ENCODE measurements at places on chromosomes 5 and 9. TPM values are rescaled to one million over a fixed set of nuclear protein-coding genes. Genes with fewer than 3 reads are reported as not detected.

SMIM32 gene
- total RNA-seq: not detected

DNA sequence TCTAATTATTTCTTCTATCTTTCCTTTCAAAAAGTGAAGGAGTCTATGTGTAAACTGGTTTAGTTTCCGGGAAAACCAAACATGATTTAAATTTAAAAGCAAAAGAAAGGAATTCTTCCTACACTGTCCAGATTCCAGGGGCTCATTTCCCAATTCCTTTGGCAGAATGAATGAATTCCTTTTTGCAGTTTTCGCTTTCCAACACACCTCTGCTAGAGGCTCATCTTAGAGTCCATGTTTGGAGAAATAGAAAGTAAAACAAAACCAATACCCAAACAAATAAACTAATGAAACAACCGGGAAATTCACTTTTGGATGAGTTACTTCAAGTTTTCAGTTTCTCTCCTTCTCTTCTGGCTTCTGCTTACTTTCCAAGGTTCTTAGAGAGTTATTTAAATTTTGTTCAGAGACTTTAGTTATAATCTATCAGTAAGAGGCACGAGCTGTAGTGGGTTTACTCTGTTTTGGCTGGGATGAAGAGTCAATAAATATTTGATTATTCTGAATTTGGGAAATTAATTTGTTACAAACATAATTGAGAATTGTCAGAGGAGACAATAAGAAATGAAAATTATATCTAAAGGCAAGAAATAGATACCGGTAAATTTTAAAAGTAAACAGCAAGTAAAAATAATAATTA, 365.0 kb upstream of the CDH9 start:
- no peak for DNase-seq

GRCh38 chr5:132692632-132692967, 18.8 kb downstream of the IL4 start:
- no peak for DNase-seq

DNA sequence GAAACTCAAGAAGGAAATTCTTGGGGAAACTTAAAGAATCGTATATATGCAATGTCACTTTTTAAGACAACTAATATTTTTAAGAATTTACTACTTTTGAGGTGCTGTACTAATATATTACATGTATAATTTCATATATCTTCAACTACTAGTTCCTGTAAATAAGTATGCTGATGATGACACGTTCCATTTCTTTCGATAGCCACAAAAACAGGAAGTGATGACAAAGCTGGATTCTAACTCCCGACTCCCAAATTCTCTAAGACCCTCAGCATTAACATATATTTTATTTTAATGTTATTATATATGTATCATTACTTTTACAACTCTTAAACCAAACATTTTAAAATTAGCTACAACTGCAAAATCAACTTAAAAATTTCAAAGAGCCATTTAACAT, 74.8 kb downstream of the STK32A start:
- DNase-seq: no peak

DNA sequence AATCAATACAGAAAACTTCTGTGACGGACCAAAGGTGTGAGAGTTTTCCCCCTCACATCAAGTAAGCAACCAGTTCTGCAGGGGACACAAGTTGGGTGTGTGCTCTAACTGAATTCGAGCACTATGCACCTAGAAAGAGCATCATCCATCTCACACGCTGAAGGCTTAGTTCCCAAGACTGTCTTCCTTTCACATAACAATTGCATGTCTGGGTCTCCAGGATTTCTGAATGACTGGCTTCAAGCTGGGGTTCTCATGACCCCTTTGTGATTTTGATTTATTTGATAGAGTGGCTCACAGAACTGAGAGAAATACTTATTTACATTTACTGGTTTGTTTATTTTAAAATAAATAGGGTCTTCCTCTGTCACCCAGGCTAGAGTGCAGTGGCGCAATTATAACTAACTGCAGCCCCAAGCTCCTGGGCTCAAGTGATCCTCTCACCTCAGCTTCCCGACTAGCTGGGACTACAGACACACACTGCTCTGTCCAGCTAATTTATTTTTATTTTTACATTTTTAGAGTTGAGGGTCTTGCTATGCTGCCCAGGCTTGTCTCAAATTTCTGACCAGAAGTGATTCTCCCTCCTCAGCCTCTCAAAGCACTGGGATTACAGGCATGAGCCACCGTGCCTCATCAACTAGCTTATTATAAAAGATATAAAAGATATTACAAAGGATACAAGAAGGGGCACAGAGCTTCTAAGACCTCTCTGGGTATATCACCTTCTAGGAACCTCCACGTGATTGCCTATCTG, 316.7 kb upstream of the CDH12 start:
- no peak for DNase-seq

GRCh38 chr5:62795926-62796325, 217.3 kb downstream of the LRRC70 start:
- DNase-seq: no peak

GRCh38 chr9:116654059-116654355, 33.1 kb upstream of the TRIM32 start:
- DNase-seq: no peak

DNA sequence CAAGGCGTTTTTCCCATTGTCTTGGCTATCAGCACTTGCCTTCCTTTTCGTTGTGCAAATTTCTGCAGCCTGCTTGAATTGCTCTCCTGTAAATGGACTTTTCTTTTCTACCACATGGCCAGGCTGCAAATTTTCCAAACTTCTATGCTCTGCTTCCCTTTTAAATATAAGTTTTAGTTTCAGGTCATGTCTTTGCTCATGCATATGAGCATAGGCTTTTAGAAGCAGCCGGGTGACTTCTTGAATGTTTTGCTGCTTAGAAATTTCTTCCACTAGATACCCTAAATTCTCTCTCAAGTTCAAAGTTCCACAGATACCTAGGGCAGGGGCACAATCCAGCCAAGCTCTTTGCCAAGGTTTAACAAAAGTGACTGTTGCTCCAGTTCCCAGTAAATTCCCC, 22.4 kb upstream of the PTPDC1 start:
- no peak for DNase-seq

DNA sequence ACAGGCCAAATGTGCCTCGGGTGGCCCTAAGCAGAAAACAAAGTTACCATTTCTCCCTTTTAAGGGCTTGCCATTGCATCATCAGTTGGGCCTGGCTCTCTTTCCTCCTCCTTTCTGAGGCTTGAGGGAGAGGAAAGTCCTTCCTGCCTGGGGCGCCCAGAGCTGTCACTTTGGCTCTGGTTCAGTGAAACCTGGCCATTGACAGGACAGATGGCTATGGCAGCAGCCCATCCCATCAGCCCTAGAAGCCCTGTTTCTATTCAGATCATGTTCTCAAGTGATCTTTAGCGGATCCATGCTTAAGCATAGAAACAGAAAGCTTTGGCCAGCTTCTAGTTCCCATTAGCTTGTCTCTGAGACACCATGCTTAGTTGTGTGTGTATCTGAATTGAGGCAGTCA, 293.4 kb downstream of the YTHDC2 start:
- peak; percentile 37 for DNase-seq

GRCh38 chr5:172769342-172769615, 1.7 kb downstream of the DUSP1 start:
- no peak for DNase-seq

KIF4B gene
- not detected for total RNA-seq

SHC3 gene
- total RNA-seq: 0.35 TPM

- DNase-seq: no peak
Measured at GRCh38 chr5:156043351-156043750, 283.6 kb upstream of the SGCD start.

GRCh38 chr9:98445576-98445975, 190.1 kb upstream of the TBC1D2 start:
- DNase-seq: no peak

- DNase-seq: no peak
Measured at GRCh38 chr5:79983618-79984017, 7.4 kb downstream of the MTX3 start.

SETD9 gene
- total RNA-seq: 17.4 TPM

DNA sequence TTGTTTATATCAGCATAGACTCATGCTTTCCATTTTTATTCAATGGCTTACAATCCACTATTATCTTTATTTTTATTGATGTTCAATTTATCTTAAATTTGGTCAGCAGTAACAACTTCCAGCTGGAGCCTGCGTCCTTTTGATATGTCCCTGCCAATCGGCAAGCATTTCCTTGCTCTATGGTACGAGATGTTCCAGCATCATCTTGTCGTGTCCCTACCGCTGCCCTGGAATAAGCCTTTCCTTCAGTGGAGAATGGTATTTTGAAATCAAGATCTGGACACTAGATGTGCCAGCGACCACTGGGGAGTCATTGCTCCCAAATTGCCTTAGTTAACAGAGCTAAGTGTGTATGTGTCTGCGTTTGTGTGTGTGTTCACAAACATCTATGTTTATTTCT, 151.6 kb upstream of the RGMB start:
- DNase-seq: no peak
